Fibroblast of lung (primary cell): ENCODE measurements at places on chromosomes 4 and X. TPM values are rescaled to one million over a fixed set of nuclear protein-coding genes. Genes with fewer than 3 reads are reported as not detected.

DNA sequence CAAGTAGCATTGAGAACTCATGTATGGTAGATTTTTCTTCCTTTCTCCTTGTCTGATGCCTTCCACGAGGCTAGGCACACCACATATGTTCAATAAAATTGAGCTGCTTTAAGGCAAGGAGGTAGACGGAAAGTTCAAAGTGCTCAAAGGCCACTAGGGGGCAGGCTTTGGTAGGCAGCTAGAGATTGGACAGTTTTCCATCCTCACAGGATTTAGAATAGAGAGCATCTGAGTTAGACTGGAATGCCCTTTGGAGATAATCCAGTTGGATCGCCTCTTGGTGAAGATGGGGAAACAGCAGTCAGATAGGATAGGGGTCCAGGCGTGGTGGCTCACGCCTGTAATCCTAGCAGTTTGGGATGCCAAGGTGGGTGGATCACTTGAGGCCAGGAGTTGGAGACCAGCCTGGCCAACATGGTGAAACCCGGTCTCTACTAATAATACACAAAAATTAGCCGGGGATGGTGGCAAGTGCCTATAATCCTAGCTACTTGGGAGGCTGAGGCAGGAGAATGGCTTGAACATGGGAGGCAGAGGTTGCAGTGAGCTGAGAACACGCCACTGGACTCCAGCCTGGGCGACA lies 30.4 kb downstream of the ELF4 start:
- H3K4me3 ChIP-seq = no peak overlapping the region
- no peak overlapping the region for H3K27ac ChIP-seq

GRCh38 chr4:130178106-130178505 lies 1082.2 kb downstream of the C4orf33 start:
- no peaks in the 10 kb centered on the region for H3K27me3 ChIP-seq
- no peaks in the 10 kb centered on the region for H3K36me3 ChIP-seq
- no peak for DNase-seq
- no peak overlapping the region for H3K4me3 ChIP-seq
- no peaks in the 10 kb centered on the region for H3K4me1 ChIP-seq
- H3K27ac ChIP-seq = no peak overlapping the region

- H3K36me3 ChIP-seq = no peaks in the 10 kb centered on the region
- H3K4me1 ChIP-seq = no peaks in the 10 kb centered on the region
- H3K27me3 ChIP-seq = no peaks in the 10 kb centered on the region
- H3K27ac ChIP-seq = no peak overlapping the region
- no peak overlapping the region for H3K4me3 ChIP-seq
Observed at GRCh38 chr4:25229804-25230203, 4.0 kb upstream of the PI4K2B start.

DNA sequence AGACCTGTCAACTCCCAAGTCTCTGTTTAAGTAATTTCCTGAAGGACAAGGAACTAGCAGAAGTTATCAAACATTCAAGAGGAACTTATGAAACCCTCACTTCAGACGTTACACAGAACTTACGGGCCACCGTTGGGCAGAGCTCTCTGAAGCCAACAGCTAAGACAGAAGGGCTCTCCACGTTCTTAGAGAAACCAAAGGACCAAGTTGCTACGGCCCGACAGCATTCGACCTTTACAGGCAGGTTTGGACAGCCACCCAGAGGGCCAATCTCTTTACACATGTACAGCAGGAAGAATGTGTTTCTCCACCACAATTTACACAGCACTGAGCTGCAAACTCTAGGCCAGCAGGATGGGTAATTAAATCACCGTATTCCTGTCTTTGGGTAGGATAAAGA lies 705.1 kb upstream of the GRID2 start:
- H3K4me1 ChIP-seq = no peaks in the 10 kb centered on the region
- no peak overlapping the region for H3K27ac ChIP-seq
- no peaks in the 10 kb centered on the region for H3K27me3 ChIP-seq
- H3K36me3 ChIP-seq = no peaks in the 10 kb centered on the region
- H3K4me3 ChIP-seq = no peak overlapping the region

DNA sequence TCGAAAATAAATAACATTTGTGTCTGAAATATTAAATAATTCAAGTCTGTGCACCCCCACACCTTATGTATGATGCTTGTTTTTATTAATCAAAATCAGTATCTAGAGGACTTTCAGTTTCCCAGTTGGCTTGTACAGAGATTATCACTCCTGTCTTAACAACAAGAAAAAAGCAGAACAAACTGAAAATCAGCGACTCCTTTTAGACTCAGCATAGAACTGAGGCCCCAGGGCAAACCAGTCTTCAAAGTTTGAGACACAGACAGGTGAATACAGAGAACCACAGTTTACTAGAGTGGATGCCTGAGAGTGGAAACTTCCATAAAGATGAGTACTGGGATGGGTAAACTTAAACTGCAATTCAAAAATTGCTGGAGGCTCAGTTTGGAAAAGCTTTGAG lies 142.8 kb upstream of the KLF8 start:
- H3K27me3 ChIP-seq = no peaks in the 10 kb centered on the region
- no peak overlapping the region for H3K27ac ChIP-seq
- no peak overlapping the region for H3K4me3 ChIP-seq
- no peaks in the 10 kb centered on the region for H3K4me1 ChIP-seq
- no peaks in the 10 kb centered on the region for H3K36me3 ChIP-seq
- no peak for DNase-seq

GRCh38 chrX:145609951-145610511 lies 207.6 kb upstream of the SLITRK2 start:
- H3K27ac ChIP-seq = no peak overlapping the region
- H3K27me3 ChIP-seq = no peaks in the 10 kb centered on the region
- H3K4me1 ChIP-seq = no peaks in the 10 kb centered on the region
- no peaks in the 10 kb centered on the region for H3K36me3 ChIP-seq

DNA sequence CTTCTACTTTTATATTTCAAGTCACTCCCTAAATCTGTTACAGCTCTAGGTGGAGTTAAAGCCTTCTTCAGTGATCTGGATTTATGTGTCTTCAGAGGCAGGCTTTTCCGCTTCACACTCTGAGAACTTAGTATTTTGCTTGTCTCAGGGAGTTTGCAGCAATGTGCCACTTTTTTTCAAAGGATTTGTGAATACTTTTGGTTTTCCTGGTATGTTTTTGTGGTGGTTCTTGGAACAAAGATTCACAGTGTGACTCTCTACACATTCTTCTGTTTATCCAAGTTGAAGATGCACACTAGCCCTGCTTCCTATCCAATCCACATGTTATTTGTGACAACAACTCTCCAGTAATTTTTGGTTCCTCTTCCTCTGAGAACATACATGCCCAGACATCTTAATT lies 1253.7 kb downstream of the TECRL start:
- H3K4me3 ChIP-seq = no peak overlapping the region
- no peaks in the 10 kb centered on the region for H3K27me3 ChIP-seq
- DNase-seq = no peak
- no peaks in the 10 kb centered on the region for H3K4me1 ChIP-seq
- no peak overlapping the region for H3K27ac ChIP-seq

GRCh38 chrX:134664202-134664601 lies 5.9 kb upstream of the PLAC1 start:
- no peak overlapping the region for H3K27ac ChIP-seq
- H3K4me3 ChIP-seq = no peak overlapping the region
- no peaks in the 10 kb centered on the region for H3K27me3 ChIP-seq
- H3K4me1 ChIP-seq = peaks cover 7% of the 10 kb centered on the region
- no peak for DNase-seq

DNA sequence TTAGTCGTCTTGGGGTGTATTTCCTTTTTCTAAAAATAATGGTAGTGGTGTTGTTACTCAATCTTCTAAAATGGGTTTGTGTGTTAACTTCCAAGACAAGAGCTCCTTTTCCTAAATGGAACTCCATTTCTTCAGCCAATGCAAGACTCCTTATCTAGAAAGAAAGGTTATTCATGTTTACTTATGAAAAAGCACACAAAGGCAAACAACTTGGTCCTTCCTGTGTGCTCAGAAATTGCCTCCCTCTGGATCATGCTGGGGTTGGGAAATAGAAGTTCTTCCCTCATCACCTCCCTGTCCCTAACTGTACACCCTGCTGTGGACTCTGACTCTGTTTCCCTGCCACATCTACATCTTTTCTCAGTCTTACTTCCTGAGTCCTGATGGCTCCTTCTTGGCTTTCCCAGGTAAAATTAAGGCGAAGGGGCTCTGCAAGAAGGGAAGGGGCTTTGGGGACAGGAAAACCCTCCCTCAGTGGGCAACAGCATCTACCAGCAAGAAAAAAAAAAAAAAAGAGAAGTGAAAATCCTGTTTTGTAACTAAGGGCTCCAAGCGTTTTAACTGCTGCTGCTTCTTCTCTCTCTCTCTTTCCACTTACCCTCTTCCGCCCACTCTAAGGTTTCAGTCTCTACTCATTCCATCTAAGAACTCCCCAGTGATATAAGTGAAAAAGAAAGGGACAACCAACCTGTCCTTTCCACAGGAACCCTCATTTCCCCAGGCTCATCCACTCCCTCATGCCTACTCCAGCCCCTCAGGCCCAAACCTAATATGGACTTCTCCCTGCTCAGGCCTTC lies 19.8 kb upstream of the TASL start:
- no peaks in the 10 kb centered on the region for H3K27me3 ChIP-seq
- no peaks in the 10 kb centered on the region for H3K36me3 ChIP-seq
- no peak for DNase-seq
- H3K27ac ChIP-seq = no peak overlapping the region

- H3K4me3 ChIP-seq = peak overlapping the region; percentile 66
- peak overlapping the region; percentile 95 for H3K27ac ChIP-seq
- H3K36me3 ChIP-seq = peaks cover 3% of the 10 kb centered on the region
- DNase-seq = no peak
Observed at GRCh38 chrX:47561659-47562151, 700 bp downstream of the ARAF start.

DNA sequence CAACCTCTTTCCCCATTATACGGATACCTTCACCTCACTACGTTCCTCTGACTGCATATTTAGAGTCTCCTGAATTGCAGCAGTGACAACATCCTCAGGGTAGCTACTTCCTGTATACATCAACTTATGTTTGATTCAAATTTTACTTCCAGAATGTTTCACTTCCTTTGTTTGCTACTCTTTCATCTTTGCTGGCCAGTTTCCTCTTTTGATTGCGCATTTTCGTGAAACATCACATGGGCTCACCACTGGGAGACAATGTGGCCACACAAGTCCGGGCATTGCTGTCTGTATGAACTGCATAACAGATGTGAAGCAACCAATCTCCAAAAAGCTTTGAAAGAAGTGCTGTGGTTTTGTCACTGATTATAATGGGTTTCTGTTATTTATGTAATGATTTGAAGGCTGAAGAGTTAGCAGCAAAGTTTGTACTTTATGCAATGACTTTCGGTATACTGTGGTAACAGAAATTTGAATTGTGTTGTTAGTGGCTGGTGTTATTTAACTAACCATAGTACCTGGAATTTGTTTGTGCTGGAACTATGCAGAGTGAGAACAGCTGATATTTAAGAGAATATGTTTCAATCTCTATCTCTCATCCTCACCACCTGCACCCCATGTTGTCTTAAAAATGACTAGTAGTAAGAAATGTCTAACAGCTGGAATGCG lies 7.4 kb downstream of the SNCA start:
- peaks cover 2% of the 10 kb centered on the region for H3K27me3 ChIP-seq
- no peak overlapping the region for H3K4me3 ChIP-seq
- peak; percentile 37 for DNase-seq
- no peaks in the 10 kb centered on the region for H3K4me1 ChIP-seq

RHOH gene
- not detected in 2 replicates for total RNA-seq

HPSE gene
- total RNA-seq = 0.17 and 0.26 TPM in 2 replicates

CABS1 gene
- total RNA-seq = not detected in 2 replicates

VCX3B gene
- not detected in 2 replicates for total RNA-seq

FAM184B gene
- total RNA-seq = under 0.01 TPM in 1 of 2 replicates, not detected in the other

NMU gene
- total RNA-seq = not detected in 2 replicates
